NCI-H226 (cell line): ENCODE measurements at places on chromosomes 7 and 10.

- DNase-seq, result no peak
Measured at GRCh38 chr7:95517870-95518269, 32.1 kb downstream of the ASB4 start.

DNA sequence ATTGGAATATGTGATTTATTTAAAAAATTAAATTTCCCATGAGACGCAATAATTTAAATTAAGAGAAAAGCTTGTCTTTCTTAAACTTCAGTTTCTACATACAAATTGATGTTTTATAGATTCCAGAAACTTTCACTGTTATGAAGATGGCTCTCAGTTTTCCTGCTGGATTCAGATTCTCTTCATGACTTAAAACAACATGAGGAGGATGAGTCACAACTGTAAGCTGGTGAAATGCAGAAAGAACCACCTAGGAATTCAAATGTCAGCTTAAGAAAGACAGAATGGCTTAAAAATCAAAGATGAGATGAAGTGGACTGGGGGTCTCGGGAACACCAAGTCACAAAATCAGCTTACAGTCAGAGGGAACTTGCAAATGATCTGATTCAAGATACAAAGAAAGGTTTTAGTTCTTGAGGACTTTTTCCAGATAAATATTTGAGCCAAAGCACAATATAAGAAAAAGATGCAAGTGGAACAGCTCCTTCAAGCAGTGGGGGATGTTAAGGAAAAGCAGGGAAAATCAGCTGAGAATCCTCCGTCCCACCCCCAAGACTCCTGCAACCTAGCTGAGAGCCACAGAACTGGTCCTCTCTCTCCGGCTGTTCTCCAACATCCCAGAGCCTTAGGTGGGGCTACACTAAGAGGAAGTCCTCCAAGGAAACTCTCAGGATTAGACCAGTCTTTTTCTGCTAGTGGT is 279.8 kb downstream of the KCNMA1 start:
- peak; percentile 48 for DNase-seq

- no peak for DNase-seq
Measured at GRCh38 chr10:62056219-62056618, 154.7 kb downstream of the ARID5B start.

- DNase-seq, result no peak
Measured at GRCh38 chr10:24872049-24872789, 80.2 kb downstream of the PRTFDC1 start.

DNA sequence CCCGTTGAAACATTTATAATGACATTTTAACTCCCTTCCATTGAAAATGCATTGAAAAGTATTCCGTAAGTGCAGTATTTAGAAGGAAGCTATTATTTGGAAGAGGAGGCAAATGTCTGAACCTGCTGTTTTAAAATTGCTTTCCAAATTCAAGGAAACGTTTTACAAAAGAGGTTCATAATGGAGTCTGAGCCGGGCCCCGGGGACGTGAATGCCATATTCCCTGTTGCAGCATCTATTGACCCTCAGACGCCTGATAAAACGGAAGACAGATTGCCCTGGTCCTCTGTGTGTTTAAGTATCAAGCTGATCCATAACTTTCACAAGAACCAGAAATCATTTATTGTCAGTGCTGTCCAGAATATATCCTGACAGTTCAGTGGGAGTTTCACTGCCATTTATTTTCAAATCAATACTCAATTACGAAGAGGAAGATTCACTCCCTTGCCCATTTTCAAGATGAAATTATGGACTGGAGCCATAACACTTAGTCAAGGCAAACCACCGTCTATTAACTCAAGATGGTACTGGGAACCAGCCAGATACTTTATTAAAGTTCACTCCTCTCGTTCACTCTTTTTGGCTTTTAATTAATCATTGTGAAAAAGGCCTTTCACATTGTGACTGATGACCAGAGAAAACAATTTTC is 435.7 kb upstream of the PFKP start:
- DNase-seq, result no peak

DNA sequence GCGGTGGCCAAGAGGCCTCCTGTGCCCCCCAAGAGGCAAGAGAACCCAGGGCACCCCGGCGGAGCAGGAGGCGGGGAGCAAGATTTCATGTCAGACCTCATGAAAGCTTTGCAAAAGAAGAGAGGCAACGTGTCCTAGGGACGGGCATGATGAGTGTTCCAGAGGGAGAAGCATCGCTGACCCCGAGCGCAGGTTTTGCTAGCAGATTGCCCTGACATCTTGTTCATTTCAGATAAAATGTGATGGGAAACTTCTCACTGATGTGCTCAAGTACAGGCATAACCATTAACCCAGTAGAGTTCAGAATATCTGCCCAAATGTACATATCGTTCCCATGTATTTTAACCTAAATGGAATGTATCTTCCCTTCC is 129.2 kb downstream of the APBB1IP start:
- no peak for DNase-seq

DNA sequence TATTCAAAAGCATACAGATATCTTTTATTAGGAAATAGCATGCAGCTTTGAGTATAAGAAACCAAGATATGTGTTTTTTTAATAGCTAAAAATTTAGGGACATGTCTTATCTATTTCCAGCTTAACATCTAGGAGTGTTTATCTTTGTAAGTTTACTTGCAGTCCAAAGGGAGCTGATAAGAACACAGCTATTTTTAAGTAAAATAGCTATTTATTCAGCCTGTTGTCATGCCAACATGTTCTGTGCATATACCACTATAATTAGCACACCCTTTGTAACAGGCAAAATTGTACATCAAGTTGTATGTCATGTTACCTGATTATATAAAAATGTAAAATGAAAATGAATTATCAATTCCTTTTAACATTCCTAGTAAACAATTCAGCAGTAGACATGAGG is 29.6 kb downstream of the FAM133B start:
- DNase-seq, result no peak

GRCh38 chr7:64907641-64908326 is 4.7 kb downstream of the ZNF273 start:
- peak; percentile 37 for DNase-seq

DNA sequence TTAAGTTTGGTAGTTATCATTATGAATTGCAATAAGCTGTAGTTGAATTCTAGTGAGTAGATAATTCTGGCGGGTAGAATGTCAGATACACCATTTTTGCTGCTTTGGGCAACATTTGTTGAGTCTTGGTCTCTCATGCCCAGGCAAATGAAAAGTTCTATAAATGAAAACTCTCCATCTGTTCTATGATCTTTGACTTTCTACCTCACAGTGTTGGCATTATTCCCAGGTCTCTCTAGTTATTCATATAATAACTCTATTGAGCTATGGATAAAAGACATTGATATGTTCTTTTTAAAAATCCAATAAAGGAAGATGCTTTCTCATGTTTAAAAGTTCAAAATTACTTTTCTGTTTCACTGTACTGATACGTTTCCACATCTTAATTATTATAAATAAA is 415.3 kb upstream of the SEMA3D start:
- DNase-seq, result no peak

GRCh38 chr7:100674411-100675104 is 1.0 kb downstream of the GNB2 start:
- no peak for DNase-seq

GRCh38 chr10:68796605-68797004 is 30.7 kb upstream of the STOX1 start:
- no peak for DNase-seq

DNA sequence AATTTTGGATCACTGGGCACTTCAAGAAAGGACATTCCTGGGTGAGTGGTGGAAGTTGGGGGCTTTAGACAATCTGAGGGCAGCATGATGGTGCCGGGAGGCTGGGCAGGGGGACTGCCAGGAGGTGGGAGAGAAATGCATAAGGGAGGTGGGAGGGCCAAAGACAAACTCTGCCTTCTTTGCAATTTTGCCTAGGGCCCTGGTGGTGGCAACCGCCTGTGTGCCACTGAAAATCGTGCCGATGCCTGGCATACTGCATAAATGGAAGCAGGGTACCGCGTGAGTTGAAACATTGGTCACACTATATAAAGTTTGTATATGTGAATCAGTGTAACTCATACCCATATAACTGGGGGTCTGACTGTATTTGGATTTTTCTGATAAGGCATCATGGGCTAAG is 3.3 kb downstream of the LUC7L2 start:
- DNase-seq, result no peak

DNA sequence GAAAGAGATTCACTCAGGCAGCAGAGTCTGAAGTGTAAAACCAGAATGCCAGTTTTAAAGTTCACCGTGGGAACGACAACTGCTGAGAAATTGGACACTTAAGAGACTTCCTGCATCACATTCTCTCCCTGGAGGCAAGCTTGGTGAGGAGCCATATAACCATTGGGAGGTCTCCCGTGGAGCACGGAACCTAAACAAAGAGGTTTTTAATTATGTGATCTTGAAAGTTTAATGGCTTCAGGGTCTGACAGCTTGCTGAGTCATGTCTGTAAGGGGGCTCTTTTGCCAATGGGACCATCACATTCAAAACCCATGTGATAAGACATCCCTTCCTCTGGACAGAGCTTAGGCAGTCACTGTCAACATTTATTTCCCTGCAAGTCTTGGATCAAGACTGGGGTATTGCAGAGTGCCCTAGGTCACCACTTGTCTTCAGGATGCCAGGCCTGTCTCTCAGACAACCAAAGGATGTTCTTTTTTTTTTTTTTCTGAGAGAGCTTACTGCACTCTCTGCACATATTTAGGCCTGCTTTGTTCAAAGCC is 674.4 kb downstream of the TYW1 start:
- no peak for DNase-seq
